ENCODE measurements at places on chromosomes 4 and X. TPM values are rescaled to one million over a fixed set of nuclear protein-coding genes. Genes with fewer than 3 reads are reported as not detected.

The SASH3 gene
- total RNA-seq: not detected

The SGMS2 gene
- 57.5 TPM for total RNA-seq

The NMU gene
- total RNA-seq: not detected

The SPANXN4 gene
- total RNA-seq: not detected

The ATP1B4 gene
- not detected for total RNA-seq

The GAGE2A gene
- total RNA-seq: not detected

The AWAT1 gene
- total RNA-seq: not detected

The RPL36A gene
- total RNA-seq: 1,679 TPM
